T-helper 17 cell (primary cell): ENCODE measurements at places on chromosomes 3 and 15.

DNA sequence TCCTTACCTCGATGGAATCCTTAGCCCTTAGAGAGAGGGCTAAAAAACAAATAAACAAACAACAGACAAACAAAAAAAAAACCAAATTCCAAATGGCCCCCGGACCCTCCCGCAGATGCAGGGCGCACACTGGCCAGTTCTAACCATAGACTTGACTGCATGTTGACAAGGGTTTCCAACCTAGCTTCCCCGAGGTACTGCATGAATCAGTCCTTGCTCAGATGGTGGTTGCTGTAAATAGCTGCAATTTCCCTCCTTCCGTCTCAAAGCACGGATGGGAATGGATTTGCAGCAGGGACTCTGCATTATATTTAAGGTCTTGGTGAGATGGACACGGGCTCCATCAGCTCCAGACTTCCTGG is 162.8 kb downstream of the CD47 start:
- no peaks in the 10 kb centered on the region for H3K27me3 ChIP-seq
- H3K36me3 ChIP-seq, result peaks cover 2% of the 10 kb centered on the region
- peaks cover 14% of the 10 kb centered on the region for H3K4me1 ChIP-seq

GRCh38 chr3:2589336-2589969 is 490.8 kb downstream of the CNTN4 start:
- no peak for DNase-seq
- no peaks in the 10 kb centered on the region for H3K27me3 ChIP-seq
- no peak overlapping the region for H3K4me3 ChIP-seq
- H3K27ac ChIP-seq, result no peak overlapping the region
- no peaks in the 10 kb centered on the region for H3K4me1 ChIP-seq

GRCh38 chr3:32511005-32511404 is 8.4 kb upstream of the CMTM6 start:
- H3K4me3 ChIP-seq, result no peak overlapping the region
- H3K27ac ChIP-seq, result no peak overlapping the region
- no peaks in the 10 kb centered on the region for H3K27me3 ChIP-seq
- peaks cover 4% of the 10 kb centered on the region for H3K4me1 ChIP-seq

- H3K27ac ChIP-seq, result peak overlapping the region; percentile 37
- DNase-seq, result no peak
- H3K27me3 ChIP-seq, result no peaks in the 10 kb centered on the region
- peaks cover 6% of the 10 kb centered on the region for H3K4me1 ChIP-seq
Measured at GRCh38 chr3:101817992-101818391, 31.3 kb upstream of the NFKBIZ start.

- no peaks in the 10 kb centered on the region for H3K36me3 ChIP-seq
- DNase-seq, result no peak
- no peaks in the 10 kb centered on the region for H3K27me3 ChIP-seq
- no peak overlapping the region for H3K4me3 ChIP-seq
Measured at GRCh38 chr15:95347837-95348236, 982.7 kb upstream of the NR2F2 start.

DNA sequence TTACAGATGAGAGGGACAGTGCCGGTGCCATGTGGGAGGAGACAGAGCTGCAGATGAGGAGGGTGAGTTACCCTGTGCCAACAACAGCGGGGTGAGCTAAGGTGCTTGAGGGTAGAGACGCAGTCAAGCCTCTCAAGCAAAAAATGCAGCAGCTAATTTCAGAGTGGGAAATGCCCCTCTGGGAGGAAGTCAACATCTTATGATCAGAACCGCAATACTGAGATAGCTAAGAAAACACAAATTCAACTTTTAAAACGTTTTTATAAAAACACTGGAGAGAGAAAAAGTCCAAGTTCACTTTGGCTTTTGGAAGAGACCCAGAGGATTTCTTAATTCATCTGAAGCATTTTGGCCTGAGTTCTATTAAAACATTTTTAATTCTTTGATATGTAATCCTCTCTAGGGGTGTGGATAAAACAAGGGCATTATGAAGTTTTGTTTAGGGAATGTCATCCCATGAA is 319.2 kb downstream of the SLC9A9 start:
- H3K4me1 ChIP-seq, result no peaks in the 10 kb centered on the region
- no peaks in the 10 kb centered on the region for H3K27me3 ChIP-seq
- H3K36me3 ChIP-seq, result peaks cover 4% of the 10 kb centered on the region
- no peak overlapping the region for H3K27ac ChIP-seq
- H3K4me3 ChIP-seq, result no peak overlapping the region

- no peak for DNase-seq
- no peak overlapping the region for H3K4me3 ChIP-seq
- peaks cover 19% of the 10 kb centered on the region for H3K27me3 ChIP-seq
Measured at GRCh38 chr15:101511717-101512116, 22.2 kb upstream of the PCSK6 start.

DNA sequence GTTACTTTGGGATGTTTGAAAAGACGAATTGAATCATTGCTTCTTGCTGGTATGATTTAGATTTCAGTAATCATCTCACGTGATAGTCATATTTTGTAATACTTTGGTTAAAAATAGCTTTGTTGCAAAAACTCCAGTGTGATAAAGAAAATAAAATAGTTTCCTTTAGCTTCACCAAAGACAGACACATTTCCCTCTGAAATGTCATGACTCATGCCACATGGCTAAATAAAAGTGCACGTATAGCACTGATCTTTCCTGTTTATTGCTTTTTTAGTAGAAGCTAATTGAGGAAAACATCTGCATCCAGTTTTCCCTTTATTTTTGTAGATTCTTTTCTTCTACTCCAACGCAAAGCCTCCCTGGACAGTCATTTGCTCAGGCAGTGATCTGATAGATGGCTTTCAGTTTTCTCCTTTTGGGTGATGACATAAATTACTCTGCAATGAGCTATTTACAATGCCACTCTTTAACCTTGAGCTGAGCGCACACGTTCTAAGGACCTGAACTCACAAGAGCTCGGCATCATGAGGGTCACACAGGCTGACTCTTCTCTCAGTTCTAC is 84.9 kb downstream of the ARNT2 start:
- peaks cover 68% of the 10 kb centered on the region for H3K27me3 ChIP-seq
- no peak overlapping the region for H3K27ac ChIP-seq
- H3K36me3 ChIP-seq, result peaks cover 2% of the 10 kb centered on the region
- H3K4me1 ChIP-seq, result peaks cover 2% of the 10 kb centered on the region
- no peak for DNase-seq

DNA sequence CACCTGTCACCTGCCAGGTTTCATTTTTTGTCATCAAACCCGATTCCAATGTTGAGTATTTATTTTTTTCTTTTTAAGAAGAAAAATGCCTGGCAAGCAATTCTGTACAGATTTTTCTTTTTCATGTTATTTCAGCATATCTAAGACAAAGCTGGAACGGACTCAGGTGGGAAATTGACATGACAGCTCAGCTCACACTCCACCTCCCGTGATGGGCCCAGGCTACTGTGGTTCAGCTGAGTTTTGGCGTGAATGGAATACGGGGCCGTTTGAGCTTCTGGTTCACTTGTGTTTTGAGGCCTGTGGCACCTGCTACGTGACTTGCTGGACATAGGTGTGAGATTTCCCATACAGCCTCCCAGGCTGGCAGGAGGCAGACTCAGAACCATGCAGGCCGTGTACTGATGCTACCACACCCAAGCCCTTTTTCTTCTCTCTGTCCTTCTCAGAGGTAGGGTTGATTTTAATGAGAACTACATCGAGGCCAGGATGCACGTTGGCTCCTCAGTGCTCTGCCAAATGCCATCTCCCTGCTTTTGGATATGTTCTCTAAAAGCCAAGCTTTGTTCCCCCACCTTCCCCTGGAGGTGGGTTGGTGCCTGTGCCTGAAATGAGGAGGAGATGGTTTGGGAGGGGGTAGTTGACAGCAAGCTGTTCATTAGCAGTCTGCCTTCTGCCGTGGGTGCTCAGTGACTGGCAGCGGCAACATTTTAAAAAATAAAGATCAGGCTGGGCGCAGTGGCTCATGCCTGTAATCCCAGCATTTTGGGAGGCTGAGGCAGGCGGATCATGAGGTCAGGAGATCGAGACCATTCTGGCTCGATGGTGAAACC is 48.7 kb downstream of the TRAK1 start:
- peaks cover 7% of the 10 kb centered on the region for H3K36me3 ChIP-seq
- no peak overlapping the region for H3K4me3 ChIP-seq

- peaks cover 44% of the 10 kb centered on the region for H3K4me1 ChIP-seq
- DNase-seq, result peak; percentile 45
- H3K36me3 ChIP-seq, result peaks cover 13% of the 10 kb centered on the region
- H3K27ac ChIP-seq, result peak overlapping the region; percentile 99
- H3K27me3 ChIP-seq, result no peaks in the 10 kb centered on the region
- peak overlapping the region; percentile 98 for H3K4me3 ChIP-seq
Measured at GRCh38 chr3:136194409-136195257, 1.5 kb downstream of the MSL2 start.

DNA sequence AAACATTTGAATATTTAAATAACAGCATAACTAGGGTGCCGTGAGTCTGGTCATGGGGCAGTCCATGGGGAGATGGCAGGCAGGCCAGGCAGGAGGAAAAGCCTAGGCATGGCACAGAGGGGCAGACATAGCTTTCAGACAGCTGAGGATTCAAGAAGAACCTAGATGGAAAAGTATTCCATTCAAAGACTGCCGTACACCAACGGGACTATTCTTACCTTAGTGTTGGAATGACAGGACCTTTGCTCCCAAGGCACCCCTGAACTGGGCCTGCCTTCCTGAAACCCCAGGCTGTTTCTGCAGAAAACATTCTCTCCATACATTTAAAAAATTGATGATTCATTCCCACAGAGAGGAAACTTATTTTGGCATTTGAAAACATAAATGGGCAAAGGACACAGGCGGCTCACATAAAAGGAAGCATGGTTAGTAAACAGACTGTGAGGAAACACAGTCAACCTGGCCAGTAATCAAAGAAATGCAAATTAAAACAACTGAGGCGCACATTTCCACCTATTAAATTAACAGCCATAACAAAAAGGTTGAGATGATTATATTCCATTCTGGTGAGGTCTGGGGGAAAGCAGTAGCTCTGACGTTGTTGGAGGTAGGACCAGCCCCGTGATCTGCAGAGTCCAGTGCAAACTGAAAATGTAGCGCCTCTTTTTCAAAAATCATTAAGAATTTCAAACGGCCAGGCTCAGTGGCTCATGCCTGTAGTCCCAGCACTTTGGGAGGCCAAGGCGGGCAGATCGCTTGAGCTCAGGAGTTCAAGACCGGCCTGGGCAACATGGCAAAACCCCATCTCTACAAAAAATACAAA is 71.3 kb upstream of the SMAD3 start:
- H3K4me3 ChIP-seq, result no peak overlapping the region
- H3K27me3 ChIP-seq, result no peaks in the 10 kb centered on the region
- no peak for DNase-seq

DNA sequence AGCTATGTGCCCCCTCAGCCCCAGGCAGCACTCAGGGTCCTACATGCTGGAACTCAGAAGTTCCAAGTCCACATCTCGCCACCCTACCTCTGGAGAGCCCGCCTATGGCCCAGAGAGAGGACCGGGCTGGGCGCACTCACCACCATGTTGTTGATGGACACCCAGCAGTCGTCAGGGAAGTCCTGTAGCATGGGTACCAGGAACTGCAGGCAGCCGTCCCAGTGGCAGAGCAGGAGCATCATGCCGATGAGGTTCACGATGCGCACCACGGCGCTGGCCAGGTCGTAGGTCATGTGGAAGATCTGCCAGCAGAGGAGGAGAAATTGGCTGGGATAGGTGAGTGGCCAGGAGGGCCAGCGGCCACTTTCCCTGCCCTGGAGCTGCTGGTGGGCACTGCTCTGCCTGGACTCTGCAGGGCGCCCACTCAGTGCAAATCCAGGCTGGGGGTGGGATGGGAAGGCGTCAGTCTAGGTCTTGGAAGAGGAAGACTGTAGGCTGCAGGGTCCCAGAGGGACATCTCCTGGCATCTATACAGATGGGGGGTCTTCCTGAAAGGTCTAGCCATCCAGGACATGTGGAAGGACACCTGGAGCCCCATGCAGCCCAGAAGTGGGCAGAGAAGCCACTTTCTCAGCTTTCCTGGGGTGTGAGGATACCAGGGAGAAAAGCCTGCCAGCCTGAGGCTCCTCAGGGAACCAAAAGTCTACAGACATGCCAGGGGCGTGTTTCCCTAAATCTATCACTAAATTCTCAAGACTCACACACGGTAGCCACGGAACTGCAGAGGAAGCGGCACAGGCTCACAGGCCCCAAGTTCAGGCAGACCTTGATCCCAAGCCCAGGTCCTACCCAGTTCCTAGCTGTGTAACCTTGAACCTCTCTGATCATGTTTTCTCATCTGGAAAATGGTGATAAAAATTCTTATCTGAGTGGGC is 36.5 kb downstream of the HCN4 start:
- no peak for DNase-seq
- H3K4me1 ChIP-seq, result peaks cover 2% of the 10 kb centered on the region
- H3K27me3 ChIP-seq, result peaks cover 17% of the 10 kb centered on the region
- peak overlapping the region; percentile 27 for H3K27ac ChIP-seq
- no peak overlapping the region for H3K4me3 ChIP-seq
- no peaks in the 10 kb centered on the region for H3K36me3 ChIP-seq

- H3K4me3 ChIP-seq, result peak overlapping the region; percentile 53
- no peak for DNase-seq
- H3K36me3 ChIP-seq, result peaks cover 8% of the 10 kb centered on the region
- H3K4me1 ChIP-seq, result peaks cover 18% of the 10 kb centered on the region
- peak overlapping the region; percentile 57 for H3K27ac ChIP-seq
Measured at GRCh38 chr3:57158813-57159738, 6.1 kb downstream of the IL17RD start.

- H3K36me3 ChIP-seq, result peaks cover 2% of the 10 kb centered on the region
- H3K4me1 ChIP-seq, result no peaks in the 10 kb centered on the region
- no peak overlapping the region for H3K27ac ChIP-seq
- no peaks in the 10 kb centered on the region for H3K27me3 ChIP-seq
- no peak for DNase-seq
- H3K4me3 ChIP-seq, result no peak overlapping the region
Measured at GRCh38 chr15:92763459-92763858, 107.9 kb upstream of the FAM174B start.

DNA sequence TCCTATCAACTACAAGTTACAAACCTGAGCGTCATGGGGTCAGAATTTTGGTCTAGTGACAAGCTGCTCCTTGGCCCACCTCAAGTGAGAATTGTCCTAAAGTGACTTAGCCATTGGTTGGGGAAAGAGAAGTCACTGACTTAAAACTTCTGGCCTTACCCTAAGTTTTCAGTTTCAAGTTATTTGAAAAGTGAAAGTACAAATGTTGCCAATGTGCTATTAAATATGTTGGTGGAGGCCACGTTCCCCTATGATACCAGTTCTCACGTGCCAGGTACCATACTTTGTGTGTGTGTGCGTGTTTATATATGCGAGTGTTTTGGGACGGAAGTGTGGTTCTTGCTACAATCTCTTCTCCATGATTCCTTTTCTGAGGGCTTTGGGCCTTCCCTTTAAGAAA is 22.6 kb upstream of the RASGRP1 start:
- no peak for DNase-seq
- H3K27ac ChIP-seq, result no peak overlapping the region
- H3K4me1 ChIP-seq, result peaks cover 4% of the 10 kb centered on the region
- no peak overlapping the region for H3K4me3 ChIP-seq
- H3K27me3 ChIP-seq, result no peaks in the 10 kb centered on the region

GRCh38 chr3:129002573-129003569 is 1.8 kb downstream of the EFCC1 start:
- H3K4me3 ChIP-seq, result peak overlapping the region; percentile 80
- no peak for DNase-seq
- H3K27me3 ChIP-seq, result peaks cover 36% of the 10 kb centered on the region
- H3K27ac ChIP-seq, result peak overlapping the region; percentile 6

GRCh38 chr3:59817511-59817910 is 767.7 kb upstream of the CFAP20DC start:
- H3K27me3 ChIP-seq, result peaks cover 18% of the 10 kb centered on the region
- no peak for DNase-seq
- peaks cover 5% of the 10 kb centered on the region for H3K4me1 ChIP-seq
- no peak overlapping the region for H3K4me3 ChIP-seq
- no peaks in the 10 kb centered on the region for H3K36me3 ChIP-seq

- no peaks in the 10 kb centered on the region for H3K27me3 ChIP-seq
- peaks cover 71% of the 10 kb centered on the region for H3K4me1 ChIP-seq
- no peak for DNase-seq
- H3K4me3 ChIP-seq, result peak overlapping the region; percentile 82
Measured at GRCh38 chr3:32428092-32429068, 36.7 kb downstream of the CMTM7 start.
